OCI-M1 (cell line): ENCODE measurements at places on chromosomes 13 and 19.

DNA sequence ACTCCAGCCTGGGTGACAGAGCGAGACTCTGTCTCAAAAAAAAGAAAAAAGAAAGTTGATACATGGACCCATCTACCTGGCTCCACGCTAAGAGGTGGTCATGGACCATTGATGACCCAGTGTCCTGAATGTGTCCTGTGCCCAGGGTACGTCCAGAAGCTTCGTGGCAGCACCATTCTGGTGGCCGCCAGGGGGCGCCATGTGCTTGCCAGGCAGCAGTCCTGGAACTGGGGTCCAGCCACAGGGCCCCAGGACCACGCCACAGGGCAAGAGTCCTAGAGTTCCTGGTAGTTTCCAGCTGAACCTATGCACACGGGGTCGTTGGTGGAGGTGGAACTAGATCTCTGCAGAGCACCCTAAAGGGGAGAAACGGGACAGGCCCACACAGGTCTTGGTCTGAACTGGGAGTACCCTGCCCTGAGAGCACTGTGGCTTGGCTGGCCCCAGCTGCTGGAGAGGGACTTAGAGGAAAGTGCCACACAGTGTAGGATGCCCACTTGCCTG is 19.9 kb upstream of the FBXO27 start:
- DNase-seq: peak; percentile 72

DNA sequence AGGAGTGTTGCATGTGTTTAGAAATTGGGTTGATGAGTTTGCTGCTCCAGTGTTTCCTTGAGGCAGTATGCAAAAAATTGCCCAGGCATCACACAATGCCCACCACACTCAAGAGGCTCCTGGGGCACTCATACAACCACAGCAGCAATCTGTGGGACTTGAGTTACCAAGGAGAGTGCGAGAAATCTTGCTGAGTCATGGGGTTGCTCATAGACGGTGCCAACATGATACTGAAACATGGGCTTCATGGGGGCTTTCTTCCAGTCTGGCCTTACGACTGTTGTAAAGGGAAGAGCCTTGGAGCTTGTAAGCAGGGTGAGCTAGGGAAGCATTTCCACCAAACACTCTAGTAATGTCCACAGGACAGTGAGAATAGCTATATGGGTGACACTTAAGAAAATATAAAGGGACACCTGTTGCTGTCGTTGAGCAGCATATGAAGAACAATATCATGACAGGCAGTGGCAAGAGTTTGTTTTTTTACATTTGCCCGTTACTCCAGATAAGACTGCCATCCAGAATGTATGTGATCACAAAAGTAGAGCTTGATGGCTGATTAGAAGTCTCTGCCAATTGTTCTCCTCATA is 1237.4 kb downstream of the UQCRFS1 start:
- no peak for DNase-seq

GRCh38 chr13:21759463-21759862 is 88.6 kb downstream of the FGF9 start:
- no peak for DNase-seq

- DNase-seq: no peak
These were observed 111.6 kb downstream of the RNF17 start for GRCh38 chr13:24875566-24875965.

DNA sequence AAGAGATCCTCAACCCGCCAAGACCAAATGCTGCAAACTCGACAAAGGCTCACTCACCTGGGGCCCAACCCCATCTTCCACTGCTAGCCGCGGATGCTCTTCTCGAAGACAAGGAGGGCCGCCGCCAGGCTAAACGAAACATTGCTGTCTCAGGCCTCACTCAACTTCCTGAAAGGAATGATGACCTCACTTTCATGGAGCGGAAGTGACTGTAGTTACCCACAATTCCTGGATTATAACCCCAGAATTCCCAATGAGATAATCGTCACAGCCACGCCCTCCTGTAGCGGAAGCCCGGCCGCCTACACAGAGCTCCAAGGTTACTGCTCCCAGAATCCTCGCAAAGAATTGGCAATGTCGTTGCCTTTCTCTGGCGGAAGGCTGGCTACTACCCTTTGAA is 10.5 kb upstream of the ZNF112 start:
- DNase-seq: no peak

- DNase-seq: no peak
These were observed 4.4 kb upstream of the C3 start for GRCh38 chr19:6724631-6725492.

- no peak for DNase-seq
These were observed at the start of gene KCNJ14 for GRCh38 chr19:48455171-48455907. Gene KCNJ14 (plus strand): TSS chr19:48455574. CDS start chr19:48461725, 6,151 bp downstream.

DNA sequence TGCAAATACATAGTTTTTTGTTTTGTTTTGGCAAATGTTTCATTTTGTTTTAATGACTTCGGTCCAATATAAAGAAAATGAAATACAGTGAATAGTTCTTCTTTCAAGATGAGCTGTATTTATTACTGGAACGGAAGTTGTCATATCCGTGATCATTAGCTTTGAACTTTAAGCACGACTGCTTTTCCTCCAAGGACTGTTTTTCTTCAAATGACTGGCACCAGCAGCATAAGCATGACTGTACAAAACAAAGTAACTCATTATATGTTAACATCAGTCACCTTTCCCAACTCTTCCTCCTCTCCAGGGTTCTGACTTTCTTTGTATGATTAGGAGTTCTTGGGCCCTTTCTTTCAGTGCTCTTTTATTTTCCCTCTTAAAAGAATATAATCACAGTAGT is 20.5 kb downstream of the EDNRB start:
- no peak for DNase-seq
